ENCODE measurements at places on chromosomes 6 and 20.

GRCh38 chr20:57092112-57092899 is 174.1 kb downstream of the BMP7 start:
- peak; percentile 89 for DNase-seq

- no peak for DNase-seq
These were observed 106.1 kb downstream of the NOL4L start for GRCh38 chr20:32479012-32479411.

DNA sequence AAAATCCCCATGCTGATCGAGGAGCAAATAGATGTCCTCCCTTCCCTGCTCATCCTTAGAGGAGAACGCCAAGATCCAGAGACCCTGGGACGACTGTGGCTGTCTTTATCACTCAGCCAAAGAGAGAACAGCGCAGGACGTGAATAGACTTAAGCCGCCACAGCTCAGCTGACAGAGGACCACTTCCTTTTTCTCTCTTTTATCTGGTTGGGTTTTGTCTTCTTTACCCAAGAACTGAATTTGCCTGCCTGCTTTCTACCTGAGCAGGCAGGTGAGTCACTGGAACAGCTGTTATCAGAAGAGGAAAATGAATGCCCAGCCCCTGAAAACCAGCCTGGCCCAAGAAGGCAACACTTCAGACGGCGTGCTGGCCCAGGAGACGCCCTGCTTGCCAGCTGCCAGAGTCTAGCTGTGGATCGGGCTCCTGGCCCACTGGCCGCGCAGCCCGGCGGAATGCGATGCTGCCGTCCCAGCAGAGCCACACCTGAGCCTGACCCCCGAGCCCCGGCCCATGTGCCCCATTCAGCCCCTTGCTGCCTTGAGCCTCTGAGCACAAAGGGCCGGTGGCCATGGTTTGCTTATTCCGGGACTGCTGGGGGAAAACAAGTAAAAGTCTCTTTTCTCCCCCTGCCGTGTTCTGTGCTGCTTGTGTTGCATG is 82.1 kb downstream of the TCP11 start:
- no peak for DNase-seq

- DNase-seq = peak; percentile 64
These were observed 16.7 kb upstream of the TBC1D20 start for GRCh38 chr20:478949-479429.

DNA sequence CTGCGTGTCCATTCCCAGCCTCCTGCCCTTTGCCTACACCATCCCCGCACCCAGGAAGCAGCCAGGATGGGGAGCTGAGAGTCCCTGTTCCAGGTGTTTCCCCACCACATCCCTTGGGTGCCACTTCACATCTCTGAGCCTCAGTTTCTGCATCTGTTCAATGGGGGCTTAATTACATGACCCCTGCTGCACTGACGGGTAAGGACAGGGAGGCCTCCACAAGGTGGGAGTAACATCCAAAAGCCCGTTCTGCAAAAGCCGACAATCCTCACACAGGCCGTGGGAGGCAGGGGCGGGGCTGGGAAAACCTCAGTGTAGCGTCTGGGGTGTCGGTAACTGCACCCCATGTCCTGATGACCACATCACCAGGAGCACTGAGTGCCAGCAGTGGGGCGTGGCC is 41.3 kb downstream of the GRM4 start:
- DNase-seq = no peak

DNA sequence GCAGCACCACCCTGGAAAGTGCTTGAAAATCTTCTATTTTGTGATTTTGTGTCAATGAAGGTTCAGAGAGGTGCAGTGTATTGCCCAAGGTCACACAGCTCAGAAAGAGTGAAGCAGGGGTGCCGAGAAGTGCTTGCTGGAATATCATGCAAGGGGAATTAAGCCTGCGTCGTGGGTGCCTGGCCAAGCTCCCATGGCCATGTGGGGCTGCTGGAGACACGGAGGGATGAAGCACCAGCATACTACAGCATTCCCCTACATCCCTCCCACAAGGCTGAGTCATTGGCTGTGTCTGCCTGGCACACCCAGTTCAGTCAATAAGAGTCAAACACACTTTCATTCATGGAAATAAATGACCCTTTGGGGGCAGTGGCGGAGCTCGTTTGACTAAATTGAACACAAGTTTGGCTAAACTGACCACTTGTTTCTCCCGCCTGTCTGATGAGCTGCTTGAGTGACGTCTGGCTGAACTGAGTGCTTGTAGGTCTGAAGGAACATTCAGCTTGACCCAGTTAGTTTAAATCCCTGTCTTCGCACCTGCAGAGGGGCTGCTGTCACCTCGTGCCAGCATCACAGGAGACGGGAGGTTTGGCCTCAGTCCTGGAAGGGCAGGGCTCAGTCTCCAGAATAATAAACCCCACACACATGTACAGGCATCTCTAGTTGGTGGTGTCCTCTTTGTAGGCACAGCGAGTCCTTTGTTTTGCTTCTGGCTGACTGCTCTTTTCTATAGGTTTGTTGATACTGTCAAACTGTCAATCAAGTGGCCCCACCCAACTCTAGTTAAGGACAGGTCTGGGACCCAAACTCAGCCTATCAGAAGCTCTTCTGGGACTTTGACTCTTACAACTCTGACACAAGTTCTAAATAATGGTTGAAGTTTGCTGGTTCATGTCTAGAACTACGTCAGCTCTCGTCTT is 8.4 kb upstream of the TGM2 start:
- peak; percentile 93 for DNase-seq

DNA sequence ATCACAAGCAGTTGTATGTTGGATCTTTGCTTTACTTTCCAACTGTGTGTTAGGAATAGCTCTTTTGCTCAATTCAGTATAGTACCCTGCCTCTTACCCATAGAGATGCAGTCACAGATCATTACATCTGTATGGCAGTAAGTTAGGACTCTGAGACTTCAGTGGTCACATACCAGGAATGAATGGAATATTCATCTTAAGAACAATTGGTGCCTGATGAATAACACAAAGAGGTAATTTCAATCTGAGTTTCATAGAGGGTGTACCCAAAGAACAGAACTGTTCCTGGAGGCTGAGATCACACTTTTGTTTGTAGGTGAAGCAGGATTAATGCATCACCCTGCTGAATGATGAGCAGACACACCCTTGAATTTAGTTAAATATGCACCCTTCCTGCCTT is 28.7 kb upstream of the KIF13A start:
- no peak for DNase-seq

- no peak for DNase-seq
These were observed 64.9 kb upstream of the UTRN start for GRCh38 chr6:144220031-144220790.

DNA sequence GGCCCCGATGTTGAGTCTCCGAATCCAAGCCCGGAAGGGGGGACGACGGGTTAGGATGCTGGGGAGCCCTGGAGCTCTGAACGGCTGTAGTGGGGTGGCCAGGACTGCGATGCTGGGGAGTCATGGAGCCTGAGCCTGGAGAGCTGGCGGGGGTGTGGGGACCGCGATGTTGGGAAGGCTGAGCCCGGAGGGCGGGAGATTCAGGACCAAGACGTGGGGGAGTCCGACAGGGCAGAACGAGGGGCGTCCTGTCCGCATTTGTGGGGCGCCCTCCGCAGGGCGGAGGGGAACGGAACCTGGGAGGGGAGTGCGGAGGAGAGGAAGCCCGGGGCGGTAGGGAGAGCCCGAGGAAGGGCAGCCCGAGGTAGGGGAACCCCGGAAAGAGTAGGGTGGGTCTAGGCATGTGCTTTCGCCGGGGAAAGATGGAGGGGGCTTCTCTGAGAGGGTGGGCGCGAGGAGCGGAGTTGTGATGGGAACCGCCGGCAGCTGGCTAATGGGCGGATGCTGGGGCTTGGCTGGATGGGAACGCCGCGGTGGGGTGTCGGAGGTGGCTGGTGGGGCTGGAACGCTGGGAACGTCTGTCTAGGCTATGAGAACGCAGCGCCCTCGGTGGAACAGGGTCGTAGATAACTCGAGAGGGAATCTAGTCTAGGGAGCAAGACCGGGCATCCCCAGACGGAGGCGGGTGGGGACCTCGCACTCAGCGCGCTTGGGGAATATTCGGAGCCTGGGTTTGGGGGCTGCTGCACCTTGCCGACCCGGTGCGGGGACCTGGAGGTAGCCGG is 684 bp downstream of the PAQR8 start:
- DNase-seq = peak; percentile 55

DNA sequence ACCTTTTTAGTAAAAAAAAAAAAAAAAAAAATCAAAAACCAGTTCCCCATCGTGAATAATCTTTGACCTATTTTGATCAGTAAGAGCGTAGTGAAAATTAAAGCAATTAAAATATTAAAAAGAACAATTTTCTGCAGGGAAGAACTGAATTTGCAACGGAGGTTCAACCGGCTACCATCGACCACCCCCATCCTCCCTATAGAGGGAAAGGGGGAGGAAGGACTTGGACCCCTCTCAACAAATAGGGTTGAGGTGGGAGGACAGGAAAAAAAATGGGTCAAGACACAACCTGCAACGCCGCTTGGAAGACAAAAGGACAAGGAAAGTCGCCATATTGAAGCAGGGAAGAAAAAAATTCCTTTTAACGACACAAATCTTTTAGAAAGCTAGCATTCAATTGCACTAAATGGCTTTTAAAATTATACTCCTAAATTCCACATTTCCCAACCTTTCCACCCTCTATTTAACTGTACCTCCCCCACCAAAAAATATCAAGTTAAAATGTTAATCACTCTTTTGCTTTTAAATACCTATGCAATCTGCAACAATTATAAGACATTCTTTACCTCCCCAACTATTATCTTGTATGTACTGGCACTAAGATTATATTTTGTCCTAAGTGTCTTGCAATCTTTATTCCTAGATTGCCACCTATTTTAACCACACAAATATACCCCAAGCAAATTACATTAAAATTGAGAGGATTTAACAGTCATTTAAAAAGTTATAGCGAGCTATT is 1.7 kb downstream of the PPP1R10 start:
- peak; percentile 47 for DNase-seq

GRCh38 chr6:101453221-101453620 is 59.7 kb downstream of the GRIK2 start:
- no peak for DNase-seq

- no peak for DNase-seq
These were observed 480.9 kb upstream of the CHD6 start for GRCh38 chr20:42099101-42099500.

DNA sequence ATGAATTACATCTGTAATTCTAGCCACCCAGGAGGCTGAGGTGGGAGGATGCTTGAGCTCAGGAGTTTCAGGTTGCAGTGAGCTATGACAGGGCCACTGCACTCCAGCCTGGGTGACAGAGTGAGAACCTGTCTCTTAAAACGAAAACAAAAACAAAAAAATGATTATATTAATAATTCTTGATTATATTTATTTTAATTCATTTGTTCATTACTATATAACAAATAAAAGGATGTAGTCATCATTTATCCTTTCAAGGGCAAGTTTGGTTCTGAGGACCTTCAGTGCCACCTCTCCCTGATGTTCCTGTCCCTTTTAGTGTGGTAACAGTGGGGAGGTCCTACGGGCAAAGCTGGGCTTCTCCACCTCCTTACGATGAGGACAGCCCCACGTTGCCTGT is 167.1 kb upstream of the SCGN start:
- DNase-seq = no peak

DNA sequence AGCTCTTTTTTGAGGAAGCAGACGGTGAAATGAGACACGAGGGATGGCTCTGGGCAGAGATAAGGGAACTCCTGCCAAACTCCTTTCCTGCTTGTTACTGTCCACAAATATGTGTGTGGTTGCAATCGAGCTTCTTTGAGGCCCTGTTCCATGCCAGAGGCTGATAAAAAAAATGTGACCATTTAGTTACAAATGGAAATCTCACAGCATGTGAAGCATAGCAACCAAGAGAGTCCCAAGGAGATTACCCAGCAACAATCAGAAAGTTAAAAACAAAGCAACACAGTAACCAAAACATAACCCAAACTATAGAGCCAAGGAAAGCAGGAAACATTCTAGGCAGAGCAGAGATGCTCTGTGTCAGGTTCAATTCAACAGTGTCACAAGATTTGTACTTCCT is 35.4 kb upstream of the HMGN3 start:
- peak; percentile 47 for DNase-seq

GRCh38 chr6:19880066-19880465 is 42.9 kb downstream of the ID4 start:
- no peak for DNase-seq

GRCh38 chr6:25963426-25964123 is 973 bp downstream of the TRIM38 start:
- peak; percentile 38 for DNase-seq

- DNase-seq = no peak
These were observed 18.8 kb upstream of the OLIG3 start for GRCh38 chr6:137512757-137513605.

GRCh38 chr6:92559003-92559402 is 860.4 kb downstream of the EPHA7 start:
- DNase-seq = no peak

DNA sequence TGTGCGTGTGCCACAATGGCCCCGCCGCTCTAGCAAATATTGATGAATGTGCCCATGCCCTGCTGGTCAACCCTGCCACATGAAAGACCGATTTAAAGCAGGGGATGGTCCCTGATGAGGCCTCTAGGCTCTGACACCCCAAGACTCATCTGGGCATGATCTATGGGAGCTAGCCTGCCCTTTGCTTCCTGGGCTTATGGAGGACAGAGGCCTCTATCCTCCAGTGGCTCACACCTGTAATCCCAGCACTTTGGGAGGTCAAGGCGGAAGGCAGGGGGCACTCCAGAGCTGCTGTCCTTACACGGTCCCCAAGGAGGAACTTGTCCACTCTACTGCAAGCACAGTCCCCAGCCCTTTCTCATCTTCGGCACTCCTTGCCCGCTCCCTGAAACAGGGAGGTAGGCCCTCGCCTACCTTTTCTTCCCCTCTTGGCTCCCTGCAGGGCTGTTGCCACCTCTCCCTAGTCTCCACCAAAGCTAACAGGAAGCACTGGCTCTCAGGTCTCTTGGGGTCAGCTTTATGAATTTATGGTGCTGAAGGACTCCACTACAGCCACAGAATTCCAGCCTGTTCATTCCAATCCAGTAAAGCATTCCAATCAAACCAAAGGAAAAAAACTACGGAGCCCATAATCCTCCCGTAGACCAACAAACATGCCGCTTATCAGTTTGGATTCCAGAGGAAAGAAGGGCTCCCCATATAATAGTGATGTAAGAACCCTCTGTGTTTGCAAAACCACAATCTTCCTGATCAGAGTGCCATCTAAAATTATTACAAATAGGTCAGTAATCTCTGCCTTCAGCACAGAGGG is 48.7 kb upstream of the FOXQ1 start:
- peak; percentile 57 for DNase-seq

DNA sequence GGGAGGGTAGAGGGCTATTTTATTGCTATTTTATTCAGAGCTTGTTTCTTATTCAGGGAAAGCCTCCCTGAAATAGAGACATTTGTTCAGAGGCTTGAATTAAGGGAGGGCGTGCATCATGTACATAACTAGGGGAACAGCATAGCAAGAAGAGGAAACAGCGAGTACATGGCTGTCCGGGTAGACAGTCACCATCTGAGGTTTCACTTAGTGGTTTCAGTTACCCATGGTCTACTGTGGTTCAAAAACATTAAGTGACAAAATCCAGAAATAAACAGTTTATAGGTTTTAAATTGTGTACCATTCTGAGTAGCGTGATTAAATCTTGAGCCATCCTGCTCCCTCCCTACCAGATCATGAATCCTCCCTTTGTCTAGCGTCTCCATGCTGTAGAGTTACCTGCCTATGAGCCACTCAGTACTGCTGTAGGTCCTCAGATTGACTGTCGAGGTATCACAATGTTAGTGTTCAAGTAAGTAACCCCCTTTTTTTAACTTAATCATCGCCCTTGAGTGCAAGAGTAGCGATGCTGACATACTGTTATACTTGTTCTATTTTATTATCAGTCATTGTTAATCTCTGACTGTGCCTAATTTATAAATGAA is 791.5 kb downstream of the TFAP2A start:
- no peak for DNase-seq

Measured in GM03348 (cell line).